ENCODE measurements at places on chromosomes 16 and 17. TPM values are rescaled to one million over a fixed set of nuclear protein-coding genes. Genes with fewer than 3 reads are reported as not detected.

DNA sequence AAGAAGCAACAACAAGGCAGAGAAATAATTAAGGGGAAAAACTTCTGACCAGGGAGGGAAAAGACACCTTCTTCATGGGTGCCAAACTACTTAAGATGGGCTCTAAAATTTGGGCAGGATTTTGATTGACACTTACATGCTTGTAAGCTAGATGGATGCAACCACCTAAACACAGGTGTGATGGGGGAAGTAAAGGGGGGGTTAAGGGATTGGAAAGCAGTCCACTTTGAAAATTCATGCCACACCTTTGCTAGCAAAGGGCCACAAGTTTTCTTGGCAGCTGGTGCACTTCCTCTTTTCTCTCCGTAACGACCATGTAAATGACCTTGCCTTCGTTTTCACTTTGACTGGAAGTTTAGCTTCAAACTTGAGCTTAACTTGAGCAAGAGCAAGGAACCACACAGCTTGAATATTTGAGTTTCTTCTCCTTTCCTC, 14.3 kb upstream of the PRKAR1A start:
- peaks cover 6% of the 10 kb centered on the region for H3K27me3 ChIP-seq
- peak overlapping the region; percentile 12 for H3K4me3 ChIP-seq
- DNase-seq: peak; percentile 27
- H3K4me1 ChIP-seq: peaks cover 47% of the 10 kb centered on the region
- peak overlapping the region; percentile 64 for H3K27ac ChIP-seq

- DNase-seq: no peak
- H3K27me3 ChIP-seq: no peaks in the 10 kb centered on the region
- no peak overlapping the region for H3K27ac ChIP-seq
Measured at GRCh38 chr17:79623786-79624717, 13.2 kb upstream of the RBFOX3 start.

- DNase-seq: no peak
- H3K4me1 ChIP-seq: peaks cover 2% of the 10 kb centered on the region
- no peaks in the 10 kb centered on the region for H3K27me3 ChIP-seq
- no peaks in the 10 kb centered on the region for H3K36me3 ChIP-seq
- H3K4me3 ChIP-seq: no peak overlapping the region
Measured at GRCh38 chr16:3946604-3947180, 66.2 kb upstream of the CREBBP start.

DNA sequence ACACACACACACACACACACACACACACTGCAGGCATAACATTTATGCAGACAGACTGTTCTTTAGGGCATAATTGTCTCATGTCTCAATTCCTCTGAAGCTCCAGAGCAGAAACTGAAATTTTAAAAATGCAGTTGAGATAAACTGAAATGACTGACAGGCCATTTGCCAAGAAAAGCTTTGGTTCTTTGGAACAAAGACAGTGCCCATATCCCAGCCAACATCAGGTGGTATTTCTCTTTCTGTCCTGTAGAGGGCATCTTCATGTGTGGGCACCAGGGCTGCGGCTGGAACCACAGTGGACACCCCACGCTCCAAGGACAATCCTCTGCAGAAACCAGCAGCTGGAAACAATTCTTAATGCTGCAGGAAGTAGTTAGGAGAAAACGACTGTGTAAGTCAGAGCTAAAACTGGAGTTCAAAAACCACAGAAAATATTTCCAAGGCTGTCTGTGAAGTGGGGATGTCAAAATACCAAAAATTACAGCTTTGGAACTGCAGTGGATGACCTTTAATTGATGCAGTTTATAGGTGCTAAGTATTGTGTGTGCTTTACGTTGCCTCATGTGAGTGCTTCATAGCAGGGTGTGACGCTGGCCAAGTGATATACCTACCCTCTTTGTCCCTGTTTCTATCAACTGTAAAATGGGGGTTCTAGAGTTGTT, 10.6 kb upstream of the MEFV start:
- H3K27ac ChIP-seq: no peak overlapping the region
- H3K36me3 ChIP-seq: peaks cover 55% of the 10 kb centered on the region
- DNase-seq: no peak
- no peak overlapping the region for H3K4me3 ChIP-seq
- peaks cover 27% of the 10 kb centered on the region for H3K4me1 ChIP-seq
- H3K27me3 ChIP-seq: no peaks in the 10 kb centered on the region

The SOCS1 gene
- total RNA-seq: 136 TPM

The SLC9A5 gene
- total RNA-seq: 2.2 TPM

Data from activated CD4-positive, alpha-beta memory T cell treated with anti-CD3 and anti-CD28 coated beads, Interleukin-2, amount 10 ng/mL, durations not matched to agents 7 days and 5 days (primary cell).